ENCODE measurements at places on chromosomes 11 and 22.
A peak's percentile ranks its signal among the peaks of the same experiment; 100 is the strongest.

- no peak for DNase-seq
Observed at GRCh38 chr11:864898-865297, 22.2 kb downstream of the TSPAN4 start.

GRCh38 chr22:36199001-36199551 is 2.5 kb downstream of the APOL4 start:
- DNase-seq = no peak

DNA sequence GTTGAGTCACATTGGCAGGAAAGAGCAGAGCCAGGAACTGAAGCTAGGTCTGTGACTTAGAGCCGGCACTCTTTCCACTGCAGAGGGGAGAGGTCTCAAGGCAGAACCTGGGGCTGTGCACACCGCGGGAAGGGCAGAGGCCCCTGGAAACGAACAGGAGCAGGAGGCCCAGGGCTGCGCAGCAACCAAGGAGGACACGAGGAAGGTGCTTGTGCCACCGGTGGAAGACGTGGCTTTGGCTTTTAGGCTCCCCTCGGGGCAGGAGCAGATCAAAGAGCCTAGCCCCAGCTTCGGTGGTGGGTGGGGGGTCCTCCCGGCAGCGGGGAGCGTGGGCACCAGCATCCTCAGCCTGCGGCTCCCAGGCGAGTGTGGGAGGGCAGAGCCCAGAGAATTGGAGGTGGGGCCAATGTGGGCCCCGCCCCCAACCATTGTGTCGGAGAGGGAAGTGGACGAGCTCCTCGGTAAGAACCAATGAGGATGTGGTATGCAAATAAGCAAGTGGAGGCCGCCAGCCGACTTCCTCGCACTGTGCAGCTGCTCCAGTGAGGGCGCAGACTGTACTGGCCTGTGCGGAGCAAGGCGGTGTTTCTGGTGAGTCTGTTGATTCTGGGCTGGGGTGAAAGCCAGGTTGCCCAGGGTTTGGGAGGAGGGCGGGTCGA is at the start of gene CCDC116:
Gene CCDC116 (plus strand): TSS at position 524 of the 659 bp plus-strand sequence. CDS start 422 bp downstream, outside the sequence.
- DNase-seq = peak; percentile 85

DNA sequence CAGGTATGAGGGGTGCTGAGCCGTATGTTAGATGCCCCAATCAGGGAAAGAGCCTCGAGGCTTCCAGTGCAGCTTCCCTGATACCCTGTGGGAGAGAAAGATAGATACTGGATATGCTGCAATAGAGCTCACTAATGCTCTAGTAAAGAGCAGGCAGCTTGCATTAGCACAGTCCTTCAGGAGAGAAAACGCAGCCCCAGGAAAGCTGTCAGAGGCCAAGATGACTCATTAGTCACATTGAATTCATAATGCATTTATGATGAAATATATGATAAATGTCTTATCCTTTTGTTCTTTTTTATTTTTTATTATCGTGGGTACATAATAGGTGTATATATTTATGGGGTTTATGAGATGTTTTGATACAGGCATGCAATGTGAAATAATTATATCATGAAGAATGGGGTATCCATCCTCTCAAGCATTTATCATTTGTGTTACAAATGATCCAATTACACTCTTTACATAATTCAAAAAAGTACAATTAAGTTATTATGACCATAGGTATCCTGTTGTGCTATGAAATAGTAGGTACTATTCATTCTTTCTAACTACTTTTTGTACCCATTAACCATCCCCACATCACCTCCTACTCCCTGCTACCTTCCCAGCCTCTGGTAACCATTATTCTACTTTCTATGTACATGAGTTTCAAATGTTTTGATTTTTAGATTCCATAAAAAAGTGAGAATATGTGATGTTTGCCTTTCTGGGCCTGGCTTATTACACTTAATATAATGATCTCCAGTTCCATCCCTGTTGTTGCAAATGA is 94.5 kb upstream of the TOP3B start:
- no peak for DNase-seq

GRCh38 chr11:44573333-44573732 is 7.9 kb downstream of the CD82 start:
- no peak for DNase-seq

- no peak for DNase-seq
Observed at GRCh38 chr11:77197626-77198320, 69.7 kb downstream of the MYO7A start.

DNA sequence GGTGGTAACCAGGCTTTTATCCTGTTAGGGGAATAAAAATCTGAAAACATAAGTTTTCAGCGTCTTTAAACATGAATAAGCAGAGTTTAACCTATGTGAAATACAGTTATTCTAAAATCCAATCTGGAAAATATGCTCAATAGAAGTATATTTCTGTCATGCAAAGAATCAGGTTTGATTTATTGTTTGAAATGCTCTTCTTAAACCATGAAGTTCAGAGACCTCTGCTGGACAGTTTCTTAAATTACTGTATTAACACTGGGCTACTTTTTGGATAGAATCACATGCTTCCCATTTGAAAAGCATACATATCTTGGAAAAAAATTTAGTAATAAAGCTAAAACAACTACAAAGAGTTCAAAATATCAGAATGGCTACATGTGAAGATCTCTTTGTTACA is 25.4 kb downstream of the APIP start:
- peak; percentile 79 for DNase-seq

- DNase-seq = no peak
Observed at GRCh38 chr11:32983506-32983905, 32.2 kb upstream of the DEPDC7 start.

GRCh38 chr11:112715056-112715455 is 246.2 kb upstream of the NCAM1 start:
- DNase-seq = no peak

DNA sequence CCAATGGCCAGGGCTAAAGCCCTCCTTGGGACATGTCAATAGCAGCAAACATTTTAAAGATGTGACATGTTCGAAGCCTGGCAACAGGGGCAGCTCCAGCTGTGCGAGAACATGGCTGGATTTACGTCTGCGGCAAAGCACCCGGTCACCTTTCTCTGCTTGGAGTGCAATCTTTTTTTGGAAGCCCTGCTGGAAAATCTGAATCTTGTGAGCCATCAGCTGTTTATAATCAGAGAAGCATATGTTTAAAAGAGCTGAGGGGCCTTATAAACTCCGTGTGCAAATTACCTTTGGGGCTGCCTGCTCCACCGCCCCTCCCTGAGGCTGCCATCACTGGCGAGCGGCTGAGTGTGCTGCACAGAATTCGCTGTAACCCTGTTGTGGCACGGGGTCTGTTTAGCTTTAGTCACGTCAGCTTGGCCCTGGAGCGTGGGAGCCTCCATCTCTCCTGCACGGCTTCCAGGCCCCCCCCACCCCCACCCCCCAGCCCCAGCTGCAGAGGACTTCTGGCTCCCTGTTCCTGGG is 9.0 kb upstream of the KCNQ1OT1 start:
- no peak for DNase-seq

DNA sequence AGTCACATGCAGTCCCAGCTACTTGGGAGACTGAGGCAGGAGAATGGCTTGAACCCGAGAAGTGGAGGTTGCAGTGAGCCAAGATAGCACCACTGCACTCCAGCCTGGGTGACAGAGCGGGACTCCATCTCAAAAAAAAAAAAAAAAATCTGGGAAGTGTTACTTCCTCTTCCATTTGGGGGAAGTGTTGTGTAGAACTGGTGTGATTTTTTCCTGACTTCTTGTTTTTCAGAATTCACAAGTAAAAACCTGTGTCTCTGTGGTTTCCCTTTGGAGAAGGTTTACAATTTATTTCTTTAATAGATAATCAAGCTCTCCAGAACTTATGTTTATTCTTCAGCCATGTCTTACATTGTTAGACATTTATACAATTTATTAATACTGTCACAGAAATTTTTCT is 396.1 kb downstream of the BRD1 start:
- no peak for DNase-seq

GRCh38 chr22:46150655-46151477 is 540 bp downstream of the PPARA start:
- DNase-seq = peak; percentile 66

DNA sequence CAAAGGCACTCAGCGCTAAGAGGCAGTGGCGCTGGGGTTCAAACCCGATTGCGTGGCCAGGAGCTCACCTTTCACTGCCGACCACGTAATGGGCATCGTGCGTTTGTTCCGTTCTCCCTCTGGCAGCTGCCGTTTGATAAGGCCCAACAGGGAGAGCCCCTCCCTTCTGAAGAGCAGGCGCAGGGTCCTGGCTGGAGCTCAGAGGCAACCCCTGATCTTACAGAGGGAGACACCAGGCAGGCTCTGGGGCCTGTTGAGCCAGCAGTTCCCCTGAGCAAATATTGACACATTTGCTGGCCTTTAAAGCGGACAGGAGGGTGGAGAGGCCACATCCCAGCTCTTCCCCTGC is 11.7 kb upstream of the C1QTNF6 start:
- peak; percentile 88 for DNase-seq

- peak; percentile 3 for DNase-seq
Observed at GRCh38 chr11:37394236-37394870, 796.3 kb upstream of the RAG2 start.

- no peak for DNase-seq
Observed at GRCh38 chr11:132972565-132972964, 559.7 kb downstream of the OPCML start.

- no peak for DNase-seq
Observed at GRCh38 chr11:124623861-124624525, 1.3 kb downstream of the TBRG1 start.

- DNase-seq = no peak
Observed at GRCh38 chr11:1224491-1225385, 1.9 kb downstream of the MUC5B start.

GRCh38 chr11:119806064-119806915 is 77.3 kb upstream of the NECTIN1 start:
- DNase-seq = no peak

DNA sequence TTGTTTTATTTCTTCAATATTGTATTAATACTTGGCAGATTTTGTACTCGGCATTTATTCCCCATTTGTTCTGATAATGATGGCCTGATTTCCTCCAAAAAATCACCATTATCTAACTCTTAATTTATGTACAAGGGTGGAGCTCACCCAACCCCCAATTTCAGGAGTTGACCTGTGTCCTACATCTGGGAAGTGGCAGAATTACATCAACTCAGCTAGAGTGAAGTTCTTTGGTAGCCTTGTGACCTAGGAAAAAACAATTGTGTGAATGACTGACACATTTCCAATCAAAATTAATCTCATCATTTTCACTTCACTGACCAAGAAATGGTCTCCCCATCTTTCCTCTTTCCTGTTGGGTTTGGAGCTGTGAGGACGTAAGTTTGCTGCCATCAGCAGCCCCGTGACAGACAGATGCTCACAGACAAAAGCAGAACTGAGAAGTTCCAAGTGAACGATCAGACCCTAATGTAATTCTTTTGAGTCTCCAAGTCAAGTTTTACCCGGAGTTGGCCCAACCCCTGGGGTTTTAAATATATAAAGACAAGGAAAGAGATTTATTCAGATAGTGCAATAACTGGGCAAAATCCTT is 16.6 kb upstream of the MS4A6E start:
- DNase-seq = no peak

DNA sequence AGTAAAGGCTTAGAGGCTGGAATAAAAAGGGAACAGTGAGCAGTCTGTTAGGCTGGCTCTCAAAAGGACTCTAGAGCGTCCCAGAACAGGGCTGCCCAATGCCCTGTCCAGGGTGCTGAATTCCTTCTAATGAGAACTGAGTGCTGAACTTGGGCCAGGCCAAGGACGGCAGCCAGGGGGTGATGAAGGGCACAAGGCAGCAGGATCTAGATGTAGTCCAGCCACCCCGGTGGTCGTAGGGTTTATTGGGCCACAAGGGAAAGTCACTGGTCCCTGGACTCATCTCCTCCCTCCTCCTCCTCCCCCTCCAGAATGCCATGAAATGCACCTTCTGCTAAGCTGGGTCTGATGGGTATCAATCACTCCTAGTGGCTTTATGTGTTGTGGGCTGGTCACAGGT is 19.2 kb downstream of the NPTXR start:
- DNase-seq = peak; percentile 93

DNA sequence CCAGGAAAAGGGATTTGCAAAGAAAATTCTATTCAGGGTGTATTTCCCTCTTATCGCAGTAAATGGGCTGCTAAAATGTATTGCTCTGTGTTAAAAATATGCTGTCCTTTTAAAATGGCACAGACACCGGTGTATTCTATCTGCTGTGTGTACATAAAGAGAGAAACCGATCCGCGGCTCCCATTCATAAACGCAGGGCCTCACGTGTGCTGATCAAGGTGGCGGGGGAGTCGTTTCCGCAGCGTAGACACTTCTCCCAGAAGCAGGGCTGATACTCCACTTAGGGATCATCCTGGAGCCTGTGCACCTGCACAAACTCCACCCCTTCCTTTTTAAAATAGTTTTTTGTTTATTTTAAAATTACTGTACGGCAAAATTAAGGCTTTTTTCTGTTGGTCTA is 26.1 kb upstream of the IGSF9B start:
- DNase-seq = no peak

- DNase-seq = peak; percentile 76
Observed at GRCh38 chr11:117443266-117444186, 115.9 kb downstream of the CEP164 start.

DNA sequence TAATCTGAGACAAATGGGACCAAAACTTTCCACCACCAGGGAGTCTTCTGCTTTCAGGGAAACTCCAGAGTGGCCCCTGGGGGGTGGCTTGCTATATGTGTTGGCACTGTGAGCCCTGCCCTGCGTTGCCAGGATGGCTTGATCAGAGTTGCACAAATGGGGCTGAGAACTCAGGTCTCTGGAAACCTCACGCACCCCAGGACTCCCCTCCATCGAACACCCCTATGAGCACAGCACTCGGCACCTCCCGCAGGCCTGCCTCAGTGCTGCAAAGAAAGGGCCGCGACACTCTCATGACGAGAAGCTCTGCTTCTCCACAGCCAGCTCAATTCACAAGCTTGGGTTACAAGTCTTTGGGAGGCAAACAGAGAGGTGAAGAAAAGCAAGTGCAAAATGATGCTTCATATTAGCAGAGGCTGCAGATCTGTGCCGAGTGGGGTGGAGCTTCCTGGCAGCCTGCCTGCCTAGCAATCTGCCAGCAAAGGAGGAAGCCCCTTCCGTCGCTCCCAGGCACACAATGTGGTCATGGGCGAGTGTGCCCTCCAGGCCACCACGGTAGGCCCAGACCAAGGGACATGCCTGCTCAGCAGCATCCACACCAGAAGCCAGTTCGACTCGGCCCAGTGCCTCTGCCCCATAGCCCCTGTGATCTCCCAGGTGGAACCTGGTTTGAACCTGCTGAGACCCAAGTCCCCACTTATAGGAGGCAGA is 55.7 kb downstream of the MYH9 start:
- peak; percentile 94 for DNase-seq

- no peak for DNase-seq
Observed at GRCh38 chr22:24282401-24282800, 11.8 kb downstream of the SPECC1L start.

GRCh38 chr11:107605061-107606006 is 14.4 kb downstream of the ELMOD1 start:
- DNase-seq = no peak

DNA sequence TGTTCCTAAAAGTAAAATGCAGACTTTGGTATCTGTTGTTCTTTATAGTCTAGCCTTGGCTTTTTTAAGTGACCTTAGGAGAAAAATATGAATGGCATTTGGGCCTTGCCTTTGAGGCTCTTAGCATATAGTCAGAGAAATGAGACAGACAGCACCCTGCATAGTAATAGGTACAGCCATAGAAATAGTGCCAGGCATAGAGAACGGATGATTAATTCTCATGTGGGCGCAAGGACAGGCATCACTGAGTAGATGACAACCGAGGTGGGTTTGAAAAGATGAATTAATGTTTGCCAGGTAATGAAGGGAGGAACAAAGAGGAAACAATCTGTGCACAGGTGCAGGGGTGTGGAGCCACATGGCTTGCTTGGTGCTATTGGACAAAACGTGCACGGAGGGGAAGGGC is 90.5 kb downstream of the BMAL1 start:
- DNase-seq = no peak
